ENCODE measurements at places on chromosomes 11 and 22.

GRCh38 chr11:32310214-32310601 lies 125.1 kb downstream of the WT1 start:
- DNase-seq = no peak

- no peak for DNase-seq
Observed at GRCh38 chr11:86629045-86629706, 43.2 kb downstream of the ME3 start.

- no peak for DNase-seq
Observed at GRCh38 chr11:125384825-125385224, 111.2 kb downstream of the FEZ1 start.

- no peak for DNase-seq
Observed at GRCh38 chr11:60563553-60564235, 48.5 kb downstream of the MS4A13 start.

DNA sequence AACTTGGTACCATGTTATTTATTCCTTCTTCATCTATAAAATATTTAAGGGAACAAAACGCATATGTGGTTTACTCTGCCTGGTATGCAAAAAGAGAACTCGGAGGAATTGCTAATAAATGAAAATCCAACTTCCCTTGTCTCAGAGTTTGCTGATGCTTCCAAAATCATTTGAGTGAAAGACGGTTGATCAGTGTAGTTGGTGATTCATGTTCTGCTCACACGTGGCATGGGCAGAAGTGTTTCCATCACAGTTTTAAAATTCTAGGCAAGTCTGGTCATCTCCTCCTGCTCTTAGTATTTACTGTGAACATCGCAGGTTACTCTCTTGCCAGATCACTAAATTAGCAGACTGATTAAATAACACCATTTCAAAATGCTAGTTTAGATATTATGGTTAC lies 11.9 kb upstream of the PARVB start:
- no peak for DNase-seq

Data from activated naive CD8-positive, alpha-beta T cell treated with anti-CD3 and anti-CD28 coated beads, Interleukin-2, amount 50 U/mL, for 16 hours (primary cell).